Activated CD4-positive, alpha-beta T cell treated with anti-CD3 and anti-CD28 coated beads, Interleukin-2, Interleukin-4, amounts not matched to agents 100 ng/mL and 50 ng/mL, durations not matched to agents 16 hours and 8 hours (primary cell): ENCODE measurements at places on chromosomes 11 and 22.

DNA sequence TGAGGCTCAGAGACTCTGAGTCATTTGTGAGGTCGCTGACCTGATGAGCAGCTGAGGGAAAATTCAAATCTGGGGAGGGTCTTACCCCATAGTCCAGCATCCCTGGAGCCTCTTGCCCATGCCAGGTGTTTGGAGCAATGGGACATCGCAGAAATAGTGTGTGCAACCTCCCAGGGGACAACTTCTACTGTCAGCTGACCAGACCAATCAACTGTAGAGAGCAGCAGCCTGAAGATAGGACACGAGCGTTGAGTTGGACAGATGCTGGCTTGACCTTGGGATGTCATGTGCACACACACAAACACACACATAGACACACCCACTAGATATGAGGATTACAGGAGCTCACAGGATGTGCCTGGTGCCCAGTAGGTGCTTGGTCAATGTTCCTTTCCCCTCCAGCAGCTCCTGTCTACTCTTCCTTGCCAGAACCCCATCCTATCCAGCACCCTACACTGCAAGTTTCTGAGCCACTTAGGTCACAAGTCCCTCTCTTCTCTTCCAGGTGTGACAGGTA lies 59.1 kb upstream of the MPEG1 start:
- no peak for DNase-seq

- no peak for DNase-seq
Measured at GRCh38 chr11:2909133-2909902, 19.9 kb downstream of the PHLDA2 start.

GRCh38 chr22:29998627-29999384 lies 81.5 kb upstream of the HORMAD2 start:
- DNase-seq: no peak

- DNase-seq: no peak
Measured at GRCh38 chr11:34158661-34159060, 53.2 kb downstream of the NAT10 start.

GRCh38 chr22:41539146-41540005 lies 4.9 kb downstream of the POLR3H start:
- no peak for DNase-seq

DNA sequence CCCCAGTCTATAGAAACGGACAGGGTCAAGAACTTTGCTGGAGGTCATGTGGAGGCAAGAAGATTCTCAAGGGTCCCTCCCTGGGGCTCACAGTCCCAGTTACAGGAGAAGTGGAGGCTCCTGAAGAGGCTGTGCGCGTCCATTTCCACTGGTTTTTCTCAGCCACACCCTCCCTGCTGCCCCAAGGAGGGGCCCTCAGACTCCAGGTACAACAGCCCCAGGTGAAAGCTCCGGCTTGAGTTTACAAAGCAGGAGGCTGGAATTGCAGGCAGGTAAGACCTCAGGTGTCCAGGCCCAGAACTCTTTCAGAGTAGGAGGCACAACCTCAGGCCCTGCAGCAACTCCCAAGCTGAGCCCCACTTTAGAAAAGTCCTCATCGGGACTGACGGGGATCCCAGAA lies 3.1 kb downstream of the SHANK2 start:
- no peak for DNase-seq

- no peak for DNase-seq
Measured at GRCh38 chr22:45473626-45474237, 29.0 kb upstream of the FBLN1 start.

DNA sequence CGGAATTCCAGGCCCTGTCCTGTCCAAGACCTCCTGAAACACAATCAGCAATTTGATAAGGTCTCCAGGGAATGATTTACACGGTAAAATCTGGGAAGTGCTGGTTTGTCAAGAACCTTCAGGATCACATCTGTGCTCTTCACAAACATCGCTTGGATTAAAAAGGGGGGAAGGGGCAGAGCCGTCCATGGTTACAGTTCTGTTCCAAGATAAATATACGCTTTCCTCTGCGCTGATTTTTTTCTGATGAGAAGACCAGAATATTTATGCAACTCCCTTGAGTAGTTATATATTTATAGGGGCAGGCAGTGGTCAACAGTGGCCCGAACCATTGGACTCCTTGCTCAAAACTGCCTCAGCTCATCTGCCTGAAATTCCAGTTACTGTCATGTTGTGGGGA lies 9.2 kb upstream of the APOL5 start:
- DNase-seq: no peak

DNA sequence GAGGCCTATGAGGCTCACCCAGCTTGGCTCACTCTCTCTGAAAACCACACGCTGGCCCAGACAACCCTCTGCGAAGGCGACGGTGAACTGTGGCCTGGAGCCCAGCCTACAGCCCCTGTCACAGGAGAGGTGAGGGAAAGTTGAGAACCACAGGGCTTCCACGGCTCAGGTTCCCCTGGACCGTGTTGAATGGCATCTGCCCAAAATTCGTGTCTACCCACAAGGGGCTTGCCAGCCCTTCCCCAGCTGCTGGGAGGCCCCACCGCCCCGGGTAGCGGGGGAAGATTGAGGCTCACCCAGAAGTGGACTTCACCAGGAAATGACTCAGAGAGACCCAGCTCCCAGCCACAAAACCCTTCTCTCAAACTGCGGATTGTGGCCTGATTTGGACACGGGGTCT lies 197.1 kb downstream of the CTTN start:
- DNase-seq: no peak

DNA sequence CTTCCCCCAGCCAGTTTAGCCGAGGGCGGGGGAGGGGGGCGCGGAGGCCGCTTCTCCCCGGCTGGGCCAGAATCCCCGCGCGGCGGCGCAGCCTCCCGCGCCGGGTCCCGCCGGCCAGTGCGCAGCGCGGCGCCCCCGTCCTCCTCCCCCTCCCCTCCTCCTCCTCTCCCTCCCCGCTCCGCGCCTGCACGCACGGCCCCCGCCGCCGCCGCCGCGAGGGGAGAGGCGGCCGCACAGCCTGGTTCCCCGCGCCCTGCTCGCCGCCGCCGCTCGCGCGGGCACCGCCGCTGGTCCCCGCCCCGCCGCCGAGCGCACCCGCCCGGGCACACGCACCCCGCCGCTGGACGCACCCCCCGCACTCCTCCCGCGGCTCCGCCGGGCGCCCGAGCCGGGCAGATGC lies at the start of gene FLRT1:
Gene FLRT1, plus strand, starts transcription at position 356 of the 400 bp plus-strand sequence. CDS start 80,337 bp downstream, outside the sequence.
- no peak for DNase-seq

DNA sequence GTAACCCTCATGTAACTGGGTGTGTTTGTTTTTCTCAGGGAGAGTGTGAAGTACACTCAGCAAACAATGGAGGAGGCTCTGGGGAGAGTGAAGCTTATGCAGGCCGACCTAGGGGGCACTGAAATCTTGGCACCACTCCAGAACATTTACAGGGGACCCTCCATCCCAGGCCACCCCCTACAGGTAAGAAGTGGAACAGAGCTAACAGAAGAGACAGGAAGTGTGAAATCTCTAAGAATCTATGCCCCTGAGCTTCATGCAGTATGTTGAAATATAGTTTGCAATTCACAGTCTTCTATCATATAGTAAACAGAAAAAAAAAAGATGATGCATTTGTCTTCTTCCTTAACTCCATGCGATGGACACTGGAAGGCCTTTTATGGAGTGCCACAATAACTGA lies 8.4 kb downstream of the VWA5A start:
- DNase-seq: no peak

DNA sequence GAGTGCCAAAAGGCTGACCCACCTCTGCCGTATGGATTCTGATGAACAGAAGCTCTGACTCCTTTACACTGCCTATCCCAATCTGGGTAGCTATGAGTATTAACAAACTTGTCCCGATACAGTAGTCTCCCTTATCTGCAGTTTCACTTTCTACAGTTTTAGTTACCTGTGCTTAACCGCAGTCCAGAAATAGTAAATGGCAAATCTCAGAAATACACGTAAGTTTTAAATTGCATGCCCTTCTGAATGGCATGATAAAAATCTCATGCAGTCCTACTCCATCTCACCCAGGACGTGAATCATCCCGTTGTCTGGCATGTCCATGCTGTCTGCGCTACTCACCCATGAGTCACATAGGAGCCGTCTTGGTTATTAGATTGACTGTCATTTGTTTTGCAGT lies 68.8 kb downstream of the SNX19 start:
- no peak for DNase-seq

GRCh38 chr11:33059331-33060007 lies 20.1 kb downstream of the TCP11L1 start:
- DNase-seq: no peak

DNA sequence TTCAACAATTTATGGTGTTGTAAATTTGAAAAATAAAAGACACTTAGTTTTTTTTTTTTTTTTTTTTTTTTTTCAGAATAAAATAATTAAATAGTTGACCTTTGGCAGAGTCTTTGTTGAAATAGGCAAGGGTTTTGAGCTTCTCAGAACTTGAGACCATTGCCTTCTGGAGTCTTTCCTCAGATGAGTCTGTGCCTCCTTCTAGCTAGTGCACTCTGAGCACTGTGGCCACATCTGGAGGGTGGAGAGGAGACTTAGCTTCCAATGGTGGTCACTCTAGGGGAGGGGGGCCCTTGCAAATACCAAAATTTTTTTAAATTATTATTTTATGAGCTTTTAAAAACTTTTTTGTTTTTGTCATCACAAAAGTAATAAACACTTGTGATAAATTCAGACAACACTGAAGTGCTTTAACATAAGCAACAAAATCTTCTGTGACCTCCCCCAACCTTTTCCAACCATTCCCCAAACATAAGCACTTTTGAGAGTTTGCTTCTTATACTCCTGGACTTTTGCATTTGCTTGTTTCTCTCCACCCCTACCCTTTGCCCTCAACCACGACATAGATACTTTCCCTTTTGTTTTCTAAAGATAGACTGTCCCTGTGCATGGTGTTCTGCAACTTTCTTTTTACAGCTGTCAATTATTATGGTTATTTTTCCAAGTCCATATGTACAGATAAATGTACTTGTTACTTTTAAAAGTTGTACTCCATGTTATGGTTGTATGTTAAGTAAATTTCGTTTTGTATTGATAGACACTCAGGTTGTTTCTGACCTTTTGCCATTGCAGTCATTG lies 41.1 kb downstream of the BMAL1 start:
- no peak for DNase-seq

- peak; percentile 50 for DNase-seq
Measured at GRCh38 chr22:44664149-44664548, 37.9 kb upstream of the PRR5 start.

GRCh38 chr11:72519220-72519881 lies 85.0 kb upstream of the CLPB start:
- DNase-seq: peak; percentile 10

DNA sequence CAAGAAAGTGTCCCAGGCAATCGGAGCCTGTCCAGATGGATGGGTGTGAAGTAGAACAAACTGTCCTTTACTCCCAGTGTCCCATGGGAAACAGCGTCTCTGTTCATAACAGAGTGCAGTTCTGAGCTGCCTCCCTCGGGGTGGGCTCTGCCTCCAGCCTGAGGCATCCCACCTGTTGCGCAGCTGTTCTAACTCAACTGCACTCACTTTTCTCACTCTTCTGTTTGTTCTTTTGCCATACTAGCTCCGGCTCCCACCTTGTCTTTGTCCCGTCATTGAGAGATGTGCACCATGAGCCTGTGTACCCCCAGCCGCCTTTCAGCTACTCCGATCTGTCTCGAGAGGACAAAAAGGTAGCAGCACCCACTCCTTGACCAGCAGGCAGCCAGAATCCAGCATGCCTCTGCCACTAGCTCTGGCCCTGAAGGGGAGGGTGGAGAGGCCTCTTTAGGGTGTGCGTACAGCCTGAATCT lies 20.7 kb upstream of the CDC42EP2 start:
- DNase-seq: no peak

DNA sequence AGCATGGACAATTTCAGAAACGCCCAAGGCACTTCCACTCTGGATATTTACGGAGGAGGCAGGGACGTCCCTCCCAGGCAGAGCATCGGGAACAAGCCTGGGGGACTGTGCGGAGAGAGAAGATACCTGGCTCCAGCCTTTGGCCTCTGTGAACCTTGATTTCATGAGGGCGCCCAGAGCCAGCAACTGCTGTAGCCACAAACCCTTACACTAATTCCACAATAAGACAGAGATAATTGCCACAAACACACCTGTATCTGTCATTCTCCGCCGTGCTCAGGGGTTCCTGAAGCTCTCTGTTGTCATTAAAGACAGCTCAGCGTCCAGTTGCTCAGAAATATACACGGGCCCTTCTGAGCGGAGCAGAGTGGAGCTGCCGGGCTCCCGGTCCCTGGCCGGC lies 1292.1 kb downstream of the TBC1D22A start:
- DNase-seq: no peak

DNA sequence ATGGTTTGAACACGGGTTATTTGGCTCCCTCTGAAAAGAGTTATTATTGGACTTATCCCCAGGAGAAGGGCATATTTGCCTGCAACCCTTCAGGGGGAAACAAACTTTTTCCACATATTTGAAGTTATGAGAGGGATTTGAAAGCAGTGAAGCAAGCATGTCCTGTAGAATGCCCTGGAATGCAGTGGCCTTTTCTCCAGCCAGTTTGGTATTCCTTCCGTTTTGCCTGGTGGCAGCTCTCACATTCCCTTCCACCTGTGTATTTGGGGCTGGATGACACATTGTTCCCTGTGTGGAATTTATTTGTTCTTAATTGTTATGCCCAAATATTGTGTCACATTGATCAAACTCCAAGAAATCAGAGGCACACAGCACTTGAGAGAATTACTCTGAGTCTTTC lies 59.0 kb downstream of the OSBP2 start:
- DNase-seq: no peak

DNA sequence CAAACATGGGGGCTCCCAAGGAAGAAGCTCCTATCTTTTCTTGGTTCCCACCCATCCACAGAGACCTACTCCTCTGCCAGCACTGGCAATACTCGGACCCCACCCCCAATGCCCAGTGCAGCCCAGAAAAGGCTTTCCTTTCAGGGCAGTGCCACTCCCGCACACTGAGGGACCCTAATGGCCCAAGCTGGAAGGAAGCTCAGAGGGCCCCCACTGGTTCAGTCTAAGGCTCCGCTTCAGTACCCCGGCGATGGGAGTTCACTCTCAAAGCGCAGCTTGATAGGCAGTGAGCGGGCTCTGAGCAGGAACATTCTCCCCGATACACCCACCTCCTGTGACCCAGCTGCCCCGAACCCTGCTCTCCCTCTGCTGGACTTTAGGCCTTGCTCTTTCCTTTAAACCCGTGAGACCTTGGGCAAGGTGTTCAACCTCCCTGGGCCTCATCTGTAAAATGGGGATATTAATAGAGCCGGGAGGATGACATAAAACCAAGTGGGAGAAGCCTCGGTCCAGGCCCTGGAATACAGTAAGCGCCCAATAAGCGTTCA lies 48.4 kb downstream of the CHRDL2 start:
- DNase-seq: no peak

- DNase-seq: no peak
Measured at GRCh38 chr11:102836290-102836875, 7.0 kb downstream of the MMP3 start.

DNA sequence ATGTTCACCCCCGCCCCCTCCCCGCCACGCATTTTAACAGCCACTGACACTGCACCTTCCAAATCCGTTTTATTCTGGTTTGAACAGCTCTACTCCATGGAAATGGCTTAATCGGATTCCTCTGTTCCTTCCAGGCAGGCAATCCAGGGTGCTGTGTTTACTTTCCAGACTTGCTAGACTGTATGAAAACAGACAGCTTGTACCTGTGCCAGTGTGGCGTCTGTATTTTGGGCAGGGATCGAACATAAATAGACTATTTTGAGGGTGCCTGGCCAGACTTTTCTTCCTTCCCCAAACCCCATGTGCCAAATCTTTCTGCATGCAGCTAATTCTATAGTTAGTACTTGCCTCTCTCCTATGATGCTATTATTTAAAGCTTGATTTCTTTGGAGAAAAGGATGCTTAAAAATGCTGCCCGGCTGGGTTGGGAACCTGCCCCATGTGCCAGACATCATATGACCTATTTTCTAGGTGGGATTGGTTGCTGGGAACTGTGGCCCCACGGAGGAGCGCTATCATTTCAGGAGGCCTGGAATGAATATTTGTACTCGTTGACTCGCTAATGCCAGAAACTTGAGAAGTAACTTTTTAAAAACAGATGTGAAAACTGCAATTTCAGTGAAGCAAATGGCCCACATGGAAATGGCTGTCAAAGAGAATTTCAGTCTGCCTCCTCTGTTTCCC lies 814.8 kb downstream of the BRD1 start:
- no peak for DNase-seq
